A673 (cell line): ENCODE measurements at places on chromosomes 5 and 9. TPM values are rescaled to one million over a fixed set of nuclear protein-coding genes. Genes with fewer than 3 reads are reported as not detected.

- H3K4me3 ChIP-seq = peak overlapping the region; percentile 97
- peaks cover 29% of the 10 kb centered on the region for H3K36me3 ChIP-seq
- H3K27ac ChIP-seq = peak overlapping the region; percentile 97
- peaks cover 16% of the 10 kb centered on the region for H3K4me1 ChIP-seq
- no peaks in the 10 kb centered on the region for H3K27me3 ChIP-seq
These were observed 520 bp upstream of the DHFR start for GRCh38 chr5:80655231-80655774.

BRD9 gene
- total RNA-seq = 73.7 and 76.5 TPM in 2 replicates

- no peaks in the 10 kb centered on the region for H3K36me3 ChIP-seq
- H3K4me1 ChIP-seq = no peaks in the 10 kb centered on the region
- H3K4me3 ChIP-seq = no peak overlapping the region
- no peak overlapping the region for H3K27ac ChIP-seq
These were observed 242.5 kb downstream of the BNC2 start for GRCh38 chr9:16627967-16628366.

ZNF474 gene
- total RNA-seq = not detected in 2 replicates

DNA sequence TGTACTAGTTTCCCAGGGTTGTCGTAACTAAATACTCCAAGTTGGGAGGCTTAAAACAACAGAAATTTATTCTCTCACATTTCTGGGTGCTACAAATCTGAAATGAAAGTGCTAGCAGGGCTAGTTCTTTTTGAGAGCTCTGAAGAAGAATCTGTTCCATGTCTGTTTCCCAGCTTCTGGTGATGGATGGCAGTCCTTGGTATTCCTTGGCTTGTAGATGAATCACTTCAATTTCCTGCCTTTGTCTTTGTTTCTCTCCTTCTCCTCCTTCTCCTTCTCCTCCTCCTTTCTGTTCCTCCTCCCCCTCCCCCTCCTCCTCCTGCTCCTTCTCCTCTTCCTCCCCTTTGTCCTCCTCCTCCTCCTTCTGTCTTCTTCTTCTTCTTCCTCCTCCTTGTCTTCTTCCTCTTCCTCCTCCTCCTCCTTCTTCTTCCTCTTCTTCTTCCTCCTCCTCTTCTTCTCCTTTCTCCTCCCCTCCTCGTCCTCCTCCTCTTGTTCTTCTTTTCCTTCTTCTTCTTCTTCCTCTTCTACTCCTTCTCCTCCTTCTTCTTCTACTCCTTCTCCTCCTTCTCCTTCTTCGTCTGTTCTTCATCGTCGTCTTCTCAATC, 104.7 kb upstream of the ANKRD55 start:
- no peaks in the 10 kb centered on the region for H3K27me3 ChIP-seq
- DNase-seq = no peak
- no peak overlapping the region for H3K27ac ChIP-seq
- no peak overlapping the region for H3K4me3 ChIP-seq

GRCh38 chr9:97876061-97876460, 23.0 kb downstream of the FOXE1 start:
- no peak overlapping the region for H3K4me3 ChIP-seq
- H3K36me3 ChIP-seq = no peaks in the 10 kb centered on the region
- H3K27ac ChIP-seq = no peak overlapping the region

- DNase-seq = no peak
- no peak overlapping the region for H3K27ac ChIP-seq
- no peaks in the 10 kb centered on the region for H3K27me3 ChIP-seq
These were observed 36.7 kb upstream of the SHC3 start for GRCh38 chr9:89215342-89215741.

ZFP62 gene
- 28.2 and 28.7 TPM in 2 replicates for total RNA-seq

GRCh38 chr9:114434878-114435311, 47.1 kb upstream of the AKNA start:
- H3K4me1 ChIP-seq = no peaks in the 10 kb centered on the region
- H3K27ac ChIP-seq = no peak overlapping the region
- no peaks in the 10 kb centered on the region for H3K27me3 ChIP-seq

HCN1 gene
- 0.04 and 0.09 TPM in 2 replicates for total RNA-seq

PKD2L2 gene
- not detected in 2 replicates for total RNA-seq

LURAP1L gene
- 0.60 and 0.96 TPM in 2 replicates for total RNA-seq

- no peak overlapping the region for H3K27ac ChIP-seq
- no peak for DNase-seq
- peaks cover 6% of the 10 kb centered on the region for H3K4me1 ChIP-seq
- no peaks in the 10 kb centered on the region for H3K36me3 ChIP-seq
These were observed 221.3 kb downstream of the PIK3R1 start for GRCh38 chr5:68436686-68437520.

DNA sequence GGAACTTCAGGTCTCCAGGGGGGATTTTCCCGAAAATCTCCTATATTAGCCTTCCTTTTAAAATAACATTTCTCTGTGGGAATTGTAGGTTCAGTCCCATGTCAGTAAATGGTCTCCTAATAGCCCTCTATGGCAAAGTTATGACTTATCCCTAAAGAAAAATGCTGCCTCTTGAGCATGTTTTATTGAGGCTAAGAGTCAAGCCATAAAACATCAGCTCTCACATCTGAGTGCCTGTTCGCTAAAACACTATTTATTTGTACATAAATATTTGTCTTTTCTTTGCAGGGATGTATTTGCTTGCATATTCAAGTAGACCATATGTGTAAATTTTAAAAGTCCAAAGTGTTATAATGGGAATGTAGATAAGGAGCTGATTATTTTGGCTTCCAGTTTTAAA, 160.4 kb downstream of the PRDM6 start:
- H3K4me1 ChIP-seq = no peaks in the 10 kb centered on the region
- peaks cover 3% of the 10 kb centered on the region for H3K27me3 ChIP-seq
- H3K36me3 ChIP-seq = no peaks in the 10 kb centered on the region
- no peak overlapping the region for H3K27ac ChIP-seq
- no peak overlapping the region for H3K4me3 ChIP-seq

DNA sequence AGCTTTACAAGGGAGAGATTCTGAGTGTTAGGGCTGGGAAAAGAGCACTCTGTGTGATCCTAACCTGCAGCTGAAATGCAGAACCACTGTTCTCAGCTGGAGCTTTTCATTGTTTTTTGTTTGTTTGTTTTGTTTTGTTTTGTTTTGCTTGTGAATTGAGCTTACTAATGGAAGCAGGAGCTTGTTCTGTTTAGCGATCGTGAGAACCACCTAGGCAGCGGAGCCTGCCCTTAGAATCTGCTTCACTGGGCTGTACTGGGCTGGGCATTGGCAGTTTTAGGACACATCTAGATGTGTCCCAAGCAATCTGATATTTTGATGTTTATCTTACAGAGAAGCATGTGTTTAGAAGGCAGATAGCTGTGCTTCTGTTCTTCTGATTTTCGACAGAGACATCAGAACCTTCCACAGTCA, 14.3 kb downstream of the SYK start:
- no peak overlapping the region for H3K4me3 ChIP-seq
- no peak for DNase-seq
- no peaks in the 10 kb centered on the region for H3K27me3 ChIP-seq
- peak overlapping the region; percentile 74 for H3K27ac ChIP-seq

GRCh38 chr9:69139596-69139995, 34.5 kb upstream of the TJP2 start:
- no peaks in the 10 kb centered on the region for H3K4me1 ChIP-seq
- H3K27ac ChIP-seq = no peak overlapping the region
- H3K4me3 ChIP-seq = no peak overlapping the region
- H3K36me3 ChIP-seq = no peaks in the 10 kb centered on the region
- H3K27me3 ChIP-seq = no peaks in the 10 kb centered on the region
- DNase-seq = no peak

GRCh38 chr9:137188086-137188489, 272 bp downstream of the ANAPC2 start:
- peaks cover 8% of the 10 kb centered on the region for H3K36me3 ChIP-seq
- no peak for DNase-seq
- H3K4me1 ChIP-seq = peaks cover 10% of the 10 kb centered on the region
- no peaks in the 10 kb centered on the region for H3K27me3 ChIP-seq
- peak overlapping the region; percentile 96 for H3K27ac ChIP-seq

GAS1 gene
- total RNA-seq = 57.5 and 73.0 TPM in 2 replicates

- peak; percentile 8 for DNase-seq
- no peak overlapping the region for H3K27ac ChIP-seq
- no peaks in the 10 kb centered on the region for H3K27me3 ChIP-seq
- no peaks in the 10 kb centered on the region for H3K4me1 ChIP-seq
- no peaks in the 10 kb centered on the region for H3K36me3 ChIP-seq
These were observed 22.4 kb upstream of the FCN2 start for GRCh38 chr9:134858051-134858841.

PTPN3 gene
- total RNA-seq = 1.0 and 1.1 TPM in 2 replicates

DNA sequence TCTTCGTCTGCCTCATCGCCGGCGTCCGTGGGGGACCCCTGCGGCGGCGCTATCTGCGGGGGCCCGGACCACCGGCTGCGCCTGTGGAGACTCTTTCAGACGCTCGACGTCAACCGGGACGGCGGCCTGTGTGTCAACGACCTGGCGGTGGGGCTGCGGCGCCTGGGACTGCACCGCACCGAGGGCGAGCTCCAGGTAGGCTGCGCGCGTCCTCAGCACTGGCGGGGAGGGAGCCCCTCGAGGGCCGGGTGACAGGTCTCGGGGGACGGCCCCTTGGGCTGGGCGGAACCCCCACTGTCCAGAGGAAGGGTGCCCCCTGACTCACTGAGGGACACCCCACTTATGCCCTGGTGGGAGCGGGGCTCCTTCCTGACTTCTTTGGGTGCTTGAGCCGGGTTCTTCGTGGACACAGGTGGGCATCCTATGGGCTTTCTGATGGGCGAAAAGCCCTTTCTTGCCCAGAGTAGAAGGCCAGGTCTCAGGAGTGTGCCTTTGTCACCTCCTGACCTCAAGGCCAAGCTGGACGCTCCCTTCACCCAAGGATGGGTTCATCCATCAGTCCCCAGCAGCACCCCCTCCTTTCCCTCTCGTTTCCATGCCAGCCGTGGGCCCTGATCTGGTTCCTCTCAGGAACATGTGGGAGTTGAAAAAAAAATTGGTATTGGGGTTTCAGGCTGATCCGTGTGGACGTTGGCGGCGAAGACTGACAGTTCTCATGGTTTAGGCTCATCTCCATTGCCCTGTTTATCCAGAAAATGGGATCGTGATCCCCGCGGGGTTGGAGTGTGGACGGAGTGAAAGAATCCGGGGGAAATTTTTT, 564 bp downstream of the SLC25A25 start:
- peaks cover 45% of the 10 kb centered on the region for H3K4me1 ChIP-seq
- no peaks in the 10 kb centered on the region for H3K36me3 ChIP-seq
- H3K4me3 ChIP-seq = peak overlapping the region; percentile 94
- H3K27me3 ChIP-seq = no peaks in the 10 kb centered on the region
- peak; percentile 50 for DNase-seq

PCDHGA12 gene
- 3.5 and 3.6 TPM in 2 replicates for total RNA-seq

DNA sequence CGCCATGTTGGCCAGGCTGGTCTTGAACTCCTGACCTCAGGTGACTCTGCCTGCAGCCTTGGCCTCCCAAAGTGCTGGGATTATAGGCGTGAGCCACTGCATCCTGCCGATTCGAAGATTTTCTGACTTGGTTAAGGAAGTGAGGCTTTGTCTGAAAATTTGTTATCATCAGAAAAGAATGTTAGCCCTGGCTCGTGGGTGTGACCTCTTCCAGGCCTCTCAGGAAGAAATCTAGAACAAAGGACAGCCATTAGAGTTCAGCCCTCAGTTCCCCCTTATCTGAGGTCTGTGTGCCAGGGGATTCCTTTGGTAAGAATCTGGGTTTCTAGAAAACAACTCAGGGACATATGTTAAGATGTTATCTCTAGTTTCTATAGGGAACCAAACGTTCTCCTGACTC, 6.2 kb downstream of the OR2S2 start:
- H3K27me3 ChIP-seq = peaks cover 21% of the 10 kb centered on the region
- no peak overlapping the region for H3K4me3 ChIP-seq
- no peaks in the 10 kb centered on the region for H3K36me3 ChIP-seq
- no peak overlapping the region for H3K27ac ChIP-seq
- DNase-seq = no peak

- H3K36me3 ChIP-seq = no peaks in the 10 kb centered on the region
- no peaks in the 10 kb centered on the region for H3K27me3 ChIP-seq
- no peak overlapping the region for H3K27ac ChIP-seq
- DNase-seq = no peak
- no peaks in the 10 kb centered on the region for H3K4me1 ChIP-seq
These were observed 13.7 kb upstream of the NXNL2 start for GRCh38 chr9:88521308-88521707.

LRRC70 gene
- total RNA-seq = 1.8 and 2.0 TPM in 2 replicates

DNA sequence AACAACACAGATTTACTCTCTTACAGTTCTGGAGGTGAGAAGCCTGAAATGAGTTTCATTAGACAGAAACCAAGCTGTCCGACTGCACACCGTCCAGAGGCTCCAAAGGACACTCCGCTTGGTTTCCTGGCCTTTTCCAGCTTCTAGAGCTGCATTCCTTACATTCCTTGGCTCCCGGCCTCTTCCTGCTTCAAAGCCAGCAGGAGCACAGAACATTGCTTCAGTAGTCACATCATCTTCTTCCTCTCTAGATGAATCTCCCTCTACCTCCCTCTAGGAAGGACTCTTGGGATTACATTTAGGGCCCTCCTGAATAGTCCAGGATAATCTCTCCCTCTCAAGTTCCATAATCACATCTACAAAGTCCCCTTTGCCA, 213.3 kb downstream of the CDK5RAP2 start:
- no peaks in the 10 kb centered on the region for H3K27me3 ChIP-seq
- no peaks in the 10 kb centered on the region for H3K36me3 ChIP-seq
- peak; percentile 55 for DNase-seq

DNA sequence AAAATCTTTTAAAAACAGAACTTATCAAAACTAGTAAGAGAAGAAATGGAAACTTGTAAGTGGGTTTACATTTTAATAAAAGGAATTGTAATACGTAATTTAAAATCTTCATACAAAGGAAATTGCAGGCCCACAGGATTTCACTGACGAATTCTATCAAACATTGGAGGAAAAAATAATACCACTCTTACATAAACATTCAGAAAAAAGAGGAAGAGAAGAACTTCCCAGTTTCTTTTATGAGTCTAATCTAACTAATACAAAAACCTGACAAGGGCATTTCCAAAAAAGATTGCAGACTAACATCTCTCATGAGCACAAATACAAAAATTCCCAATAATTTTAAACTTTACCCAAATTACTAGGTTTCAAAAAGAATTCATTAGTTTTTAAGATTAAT, 149.0 kb downstream of the RANBP17 start:
- no peak overlapping the region for H3K27ac ChIP-seq
- DNase-seq = no peak
- H3K27me3 ChIP-seq = peaks cover 3% of the 10 kb centered on the region

GRCh38 chr5:108257996-108258395, 123.9 kb downstream of the FBXL17 start:
- no peak overlapping the region for H3K4me3 ChIP-seq
- H3K27ac ChIP-seq = no peak overlapping the region
- H3K36me3 ChIP-seq = no peaks in the 10 kb centered on the region
- no peak for DNase-seq
- H3K27me3 ChIP-seq = no peaks in the 10 kb centered on the region

TJP2 gene
- 7.2 and 10.4 TPM in 2 replicates for total RNA-seq

SOHLH1 gene
- not detected in 2 replicates for total RNA-seq

DNA sequence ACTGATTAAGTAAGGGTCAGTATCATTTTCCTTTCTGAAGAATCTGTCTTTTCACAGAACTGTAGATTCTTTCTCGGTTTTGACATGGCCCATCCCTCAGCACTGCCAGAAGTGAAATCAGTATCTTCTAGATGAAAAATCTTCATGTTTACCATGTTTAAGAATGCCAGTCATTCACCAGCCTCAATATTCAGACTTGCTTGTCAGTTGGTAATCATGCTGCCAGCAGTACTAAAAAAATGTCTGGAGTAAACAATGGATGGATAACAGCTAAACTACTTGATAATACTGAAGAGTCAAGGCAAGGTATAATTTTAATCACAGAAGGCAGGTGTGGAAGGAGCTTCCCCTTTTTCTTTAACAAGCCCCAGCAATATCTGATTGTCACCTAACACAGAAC, 306.8 kb upstream of the DMAC1 start:
- no peak overlapping the region for H3K27ac ChIP-seq
- no peaks in the 10 kb centered on the region for H3K4me1 ChIP-seq
- H3K36me3 ChIP-seq = no peaks in the 10 kb centered on the region
- H3K4me3 ChIP-seq = no peak overlapping the region
- no peaks in the 10 kb centered on the region for H3K27me3 ChIP-seq
